ENCODE measurements at places on chromosomes 11 and 22.

DNA sequence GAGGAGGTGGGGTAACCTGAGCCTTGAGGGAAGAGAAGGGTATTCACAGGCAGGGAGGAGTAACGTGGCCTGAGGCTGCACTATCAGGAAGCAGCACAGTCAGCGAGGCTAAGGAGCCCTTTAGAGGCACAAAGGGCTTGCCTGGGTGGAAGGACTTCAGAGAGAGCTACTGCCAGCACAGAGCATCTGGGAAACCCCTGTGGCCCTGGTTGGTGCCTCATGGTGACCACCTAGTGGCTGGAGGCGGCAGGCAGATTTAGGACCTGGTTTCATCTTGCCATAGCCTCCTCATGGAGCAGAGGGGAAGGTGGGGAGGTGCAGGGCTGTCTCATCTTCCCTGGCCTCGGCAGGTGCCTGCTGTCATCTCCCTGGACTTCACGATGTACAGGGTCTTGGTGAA is 64.5 kb downstream of the MPPED1 start:
- DNase-seq: no peak

- no peak for DNase-seq
Observed at GRCh38 chr22:29871684-29872083, 11.3 kb upstream of the MTMR3 start.

- no peak for DNase-seq
Observed at GRCh38 chr11:100328626-100329340, 358.3 kb upstream of the ARHGAP42 start.

GRCh38 chr11:102121329-102121728 is 11.1 kb downstream of the YAP1 start:
- DNase-seq: no peak

DNA sequence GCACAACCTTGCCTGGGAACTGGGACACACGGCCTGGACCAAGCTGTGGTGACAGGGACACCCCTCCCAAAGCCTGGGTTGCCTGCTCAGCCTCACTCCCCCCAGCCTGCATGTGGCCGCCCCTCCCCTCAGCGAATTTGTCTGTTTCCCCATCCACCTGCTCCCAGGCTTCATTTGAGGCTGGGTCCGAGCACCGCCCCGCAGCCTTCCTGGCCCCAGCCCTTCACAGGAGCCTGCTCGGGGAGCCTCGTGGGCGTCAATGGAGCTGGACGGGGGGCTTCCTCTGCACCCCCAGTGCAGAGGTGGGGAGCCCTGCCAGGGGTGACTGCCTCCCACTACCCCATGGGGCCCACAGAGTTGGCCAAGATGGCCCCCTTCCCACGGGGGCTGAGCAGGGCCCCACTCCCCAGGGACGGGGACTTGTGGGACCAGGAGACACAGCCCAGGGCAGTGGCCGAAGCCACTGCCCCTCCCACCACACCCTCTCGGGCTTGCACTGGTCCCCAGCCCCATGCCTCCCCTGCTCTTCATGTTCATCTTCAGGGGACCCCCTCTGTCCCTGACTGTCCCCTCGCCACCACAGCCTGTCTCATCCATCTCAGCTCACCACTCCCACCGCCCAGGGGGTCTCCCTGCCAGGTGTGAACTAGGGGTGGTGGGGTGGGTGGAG is 91.7 kb downstream of the WNT7B start:
- no peak for DNase-seq
